ENCODE measurements at places on chromosomes 4 and X.

GRCh38 chr4:24274381-24274941 lies 309.9 kb downstream of the DHX15 start:
- DNase-seq: no peak

- no peak for DNase-seq
These were observed 980 bp downstream of the AP1S2 start for GRCh38 chrX:15853586-15854079.

- peak; percentile 82 for DNase-seq
These were observed 79.4 kb downstream of the SYNPO2 start for GRCh38 chr4:118968005-118968404.

- no peak for DNase-seq
These were observed 201.8 kb upstream of the GK2 start for GRCh38 chr4:79609817-79610216.

- DNase-seq: no peak
These were observed 179.6 kb upstream of the NOCT start for GRCh38 chr4:138835832-138836533.

DNA sequence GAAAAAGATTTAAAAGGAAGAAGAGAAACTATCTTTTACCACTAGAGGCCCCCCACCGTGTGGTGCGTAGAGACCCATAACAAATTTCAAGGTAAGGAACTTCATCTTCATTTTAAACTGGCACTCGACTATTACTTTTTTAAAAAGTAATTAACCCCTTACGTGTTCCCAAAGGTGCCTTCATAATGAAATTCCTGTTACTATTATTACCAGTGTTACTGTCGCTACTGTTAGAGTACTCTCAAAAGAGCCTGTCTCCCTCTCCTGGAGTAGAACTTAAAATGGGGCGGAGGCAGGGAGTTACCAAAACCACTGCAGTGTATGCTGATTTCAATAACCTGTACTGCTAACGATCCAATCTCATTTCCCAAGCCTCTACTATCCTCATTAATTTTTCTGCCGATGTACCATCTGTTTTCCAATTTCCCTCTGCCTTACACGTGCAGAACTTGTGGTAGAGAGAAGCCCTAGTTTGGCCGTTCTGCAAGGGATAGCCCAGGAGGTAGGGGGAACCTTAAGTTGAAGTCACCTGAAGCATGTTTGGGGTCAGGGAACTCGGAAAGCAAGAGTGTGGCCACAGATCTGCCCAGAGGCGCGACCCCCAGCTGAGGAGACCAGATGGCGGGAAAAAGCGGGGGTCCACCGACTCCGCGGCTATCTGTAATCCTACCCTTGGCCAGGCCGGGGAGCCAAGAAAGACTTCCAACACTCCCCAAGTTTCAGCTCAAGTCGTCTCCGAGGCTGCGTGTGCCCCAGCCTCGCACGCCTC lies 720 bp upstream of the STK26 start:
- DNase-seq: no peak

GRCh38 chrX:74450803-74451449 lies 29.6 kb downstream of the SLC16A2 start:
- DNase-seq: peak; percentile 40

GRCh38 chr4:2881431-2881830 lies 37.8 kb downstream of the ADD1 start:
- no peak for DNase-seq

- DNase-seq: no peak
These were observed 300.4 kb upstream of the BMP3 start for GRCh38 chr4:80730158-80730557.

GRCh38 chr4:1072830-1073446 lies 40.4 kb downstream of the RNF212 start:
- no peak for DNase-seq

DNA sequence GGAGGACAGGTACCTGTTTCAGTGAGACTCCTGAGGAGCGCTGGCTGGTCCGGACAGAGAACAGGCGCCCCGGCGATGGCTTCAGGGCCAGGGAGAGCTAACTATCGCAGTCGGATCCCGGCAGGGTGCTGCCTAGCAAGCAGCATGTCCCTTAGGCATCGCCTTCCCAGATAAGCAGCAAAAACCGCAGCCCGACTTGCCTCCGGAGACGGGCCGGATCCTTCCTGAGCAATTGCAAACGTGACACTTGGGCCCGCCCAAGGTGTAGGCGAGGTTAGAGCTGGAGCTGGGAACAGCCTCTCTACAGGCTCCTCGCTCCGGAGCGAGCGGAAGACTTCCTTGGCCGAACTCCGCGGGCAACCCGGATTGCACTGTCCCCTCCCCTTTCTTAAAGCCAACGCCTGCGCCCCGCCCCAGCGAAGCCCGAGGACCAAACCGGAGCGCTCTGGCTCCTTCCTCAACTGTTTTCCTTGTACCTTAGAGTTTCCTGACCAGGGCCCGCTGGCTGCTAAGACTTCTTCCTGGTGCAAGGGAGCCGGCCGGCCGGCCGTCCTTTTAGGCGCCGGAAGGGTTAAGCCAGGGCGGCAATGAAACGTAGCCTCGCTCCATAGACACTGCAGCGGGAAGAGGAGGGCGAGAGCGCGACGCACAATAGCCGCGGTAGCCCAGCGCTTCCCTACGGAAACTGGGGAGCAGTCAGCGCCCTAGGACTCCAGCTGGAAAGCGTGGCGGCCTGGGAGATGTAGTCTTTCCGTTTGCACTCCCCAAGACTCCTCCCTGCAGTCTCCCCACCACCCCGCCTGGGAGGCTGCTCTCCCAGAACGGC lies at the start of gene OPHN1:
TSS of gene OPHN1 (minus strand) at position 341 of the 826 bp plus-strand sequence. CDS start 475 bp downstream, outside the sequence.
- DNase-seq: peak; percentile 37

GRCh38 chr4:175068266-175068665 lies 150.1 kb downstream of the ADAM29 start:
- no peak for DNase-seq

- no peak for DNase-seq
These were observed 78.0 kb downstream of the ANOS1 start for GRCh38 chrX:8653956-8654355.

DNA sequence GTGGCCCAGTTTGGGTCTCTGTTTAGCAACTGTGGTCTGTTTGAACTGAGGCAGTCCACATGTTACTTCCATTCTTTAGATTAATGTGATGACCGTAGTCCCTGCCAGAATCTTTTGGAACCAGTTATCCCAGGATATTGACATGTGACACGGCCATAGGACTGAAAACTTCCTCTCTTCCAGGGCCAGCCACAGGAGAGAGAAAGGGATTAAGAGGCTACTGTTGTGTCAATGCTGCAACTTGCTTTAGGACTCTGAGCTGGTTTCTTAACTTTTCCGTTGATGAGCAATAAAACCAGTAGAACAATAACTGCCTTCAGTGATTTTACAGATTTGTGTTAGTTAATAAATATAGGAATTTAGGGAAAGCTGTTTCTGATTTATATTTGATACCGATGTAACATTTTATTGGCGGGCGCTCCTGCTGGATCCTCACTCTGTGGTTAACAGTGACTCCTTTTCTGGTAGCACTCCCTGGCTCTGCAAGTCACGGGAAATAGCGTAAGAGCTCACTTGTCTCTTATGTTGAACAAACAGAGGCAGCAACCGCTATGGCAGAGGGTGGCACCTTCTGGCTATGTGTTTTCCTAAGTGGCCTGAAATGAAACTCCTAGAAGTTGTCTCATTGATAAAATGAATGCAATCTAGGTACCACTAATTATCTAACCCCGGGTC lies 2.5 kb downstream of the TENM3 start:
- DNase-seq: no peak

DNA sequence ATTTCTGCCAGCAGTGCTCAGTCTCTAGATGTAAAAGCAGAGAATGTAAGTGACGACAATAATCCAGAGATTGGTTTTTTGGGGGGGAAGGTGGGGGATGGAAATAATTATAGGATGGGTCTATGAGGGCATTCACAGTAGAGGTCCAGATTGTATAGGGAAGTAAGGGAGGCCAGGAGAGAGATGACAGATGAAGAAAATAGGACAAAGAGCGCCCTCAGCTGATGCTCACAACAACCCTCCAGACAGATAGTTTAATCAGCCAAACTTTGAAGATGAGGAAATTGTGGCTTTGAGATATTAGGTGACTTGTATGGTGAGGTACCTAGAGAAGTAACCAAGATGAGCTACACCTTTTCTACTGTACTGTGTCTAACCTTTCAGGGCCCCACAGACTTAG lies 137.9 kb downstream of the MAGEB17 start:
- no peak for DNase-seq

- DNase-seq: no peak
These were observed at the start of gene NAP1L3 for GRCh38 chrX:93673056-93673868. Gene NAP1L3 (minus strand): TSS chrX:93673578. CDS start chrX:93673304, 274 bp downstream.

- DNase-seq: no peak
These were observed 17.4 kb downstream of the ZNF827 start for GRCh38 chr4:145921231-145921630.

DNA sequence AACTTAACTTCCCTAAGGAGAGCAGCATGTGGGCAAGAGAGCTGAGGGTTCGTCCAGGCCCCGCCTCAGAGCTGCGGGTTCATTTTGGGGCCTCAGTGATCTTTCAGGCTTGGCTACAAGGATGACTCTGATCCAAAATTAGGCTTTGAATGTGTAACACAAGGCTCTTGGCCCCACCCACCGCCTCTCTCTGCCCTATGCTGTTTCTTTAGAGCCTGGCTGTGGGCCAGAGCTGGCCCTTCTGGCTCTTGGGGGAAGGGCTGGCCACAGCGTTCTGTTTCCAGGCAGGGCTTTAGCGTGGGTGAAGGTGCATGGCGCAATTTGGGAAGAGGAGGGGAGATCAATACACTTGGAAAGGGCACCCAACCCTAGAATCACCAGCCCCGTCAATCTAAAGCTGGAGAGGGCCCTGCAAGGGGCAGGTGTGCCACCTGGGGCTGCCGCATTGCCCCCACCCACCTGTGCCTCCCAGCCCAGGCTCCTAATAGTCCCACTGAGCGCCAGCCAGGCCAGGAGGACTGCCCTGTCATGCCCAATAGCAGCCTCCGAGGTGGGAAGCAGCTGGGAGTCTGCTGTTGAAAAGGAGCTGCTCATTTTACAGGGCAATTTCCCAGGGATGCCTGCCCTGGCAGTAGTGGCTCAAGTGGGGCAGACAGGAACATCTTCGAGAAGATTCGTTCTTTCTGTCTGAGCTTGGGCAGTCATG lies 84.5 kb upstream of the MAML3 start:
- DNase-seq: peak; percentile 65

DNA sequence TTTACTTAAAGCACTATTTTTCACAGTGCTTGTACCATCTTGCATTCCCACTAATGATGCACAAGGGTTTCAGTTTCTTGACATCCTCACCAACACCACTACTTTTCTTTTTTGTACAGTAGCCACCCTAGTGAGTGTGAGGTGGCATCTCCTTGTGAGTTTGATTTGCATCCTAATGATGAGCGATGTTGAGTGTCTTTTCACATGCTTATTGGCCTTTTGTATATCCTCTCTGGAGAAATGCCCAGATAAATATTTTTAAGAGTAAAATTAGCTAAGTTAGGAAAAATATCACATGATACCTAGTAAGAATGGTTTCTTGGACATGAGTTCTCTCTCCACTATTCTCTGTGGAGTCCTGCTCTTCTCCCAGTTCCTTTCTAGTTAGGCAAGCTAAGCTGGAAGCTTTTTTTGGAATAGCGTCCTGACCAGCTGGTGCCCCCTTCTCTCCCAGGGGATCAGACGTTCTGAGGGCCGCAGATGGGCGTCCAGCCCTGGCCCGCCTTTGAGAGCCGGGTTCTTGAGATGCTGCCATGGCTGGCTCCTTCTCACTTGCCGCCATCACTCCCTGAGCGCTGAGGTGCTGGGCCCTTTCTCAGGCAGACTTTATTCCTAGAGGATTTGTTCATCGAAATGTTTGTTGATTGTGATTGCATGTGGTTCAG lies 132.1 kb downstream of the ARHGAP10 start:
- DNase-seq: no peak

GRCh38 chr4:52081216-52081615 lies 30.1 kb downstream of the SPATA18 start:
- DNase-seq: no peak

DNA sequence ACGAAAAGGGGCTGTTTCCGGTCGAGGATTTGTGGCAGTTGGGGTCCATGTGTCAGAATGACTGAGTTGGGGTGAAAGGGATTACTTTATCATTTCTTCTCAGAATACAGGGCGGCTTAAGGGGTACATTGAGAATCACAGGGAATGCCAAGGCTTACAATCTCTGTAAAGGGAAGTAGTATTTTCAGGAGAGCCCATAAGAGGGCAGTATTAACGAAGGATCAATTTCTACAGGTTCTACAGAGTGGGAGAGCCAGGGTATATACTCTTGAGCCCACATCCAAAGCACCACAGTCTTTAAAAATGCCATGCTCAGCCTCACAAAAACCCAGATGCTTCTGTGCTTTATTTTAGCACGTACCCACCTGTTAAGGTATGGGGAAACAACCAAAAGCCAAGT lies 67.7 kb upstream of the ZXDA start:
- DNase-seq: no peak

DNA sequence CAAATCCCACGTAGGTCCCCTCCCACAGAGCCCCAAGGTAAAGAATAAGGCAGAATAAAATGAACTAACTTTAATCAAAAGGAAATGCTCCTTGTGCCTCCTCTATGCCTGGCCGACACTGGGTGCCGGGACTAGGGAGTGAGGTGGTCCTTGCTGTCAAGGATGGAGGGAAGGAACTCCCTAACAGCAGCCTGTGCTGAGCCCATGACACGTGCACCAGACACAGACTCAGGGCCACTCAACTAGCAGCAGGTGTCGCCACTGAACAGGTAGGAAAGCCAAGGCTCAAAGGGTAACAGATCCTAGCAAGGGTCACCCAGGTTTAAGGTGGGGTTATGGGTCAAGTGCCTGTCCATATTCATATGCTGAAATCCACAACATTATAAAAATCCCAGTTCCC lies 29.2 kb downstream of the MSX1 start:
- no peak for DNase-seq

DNA sequence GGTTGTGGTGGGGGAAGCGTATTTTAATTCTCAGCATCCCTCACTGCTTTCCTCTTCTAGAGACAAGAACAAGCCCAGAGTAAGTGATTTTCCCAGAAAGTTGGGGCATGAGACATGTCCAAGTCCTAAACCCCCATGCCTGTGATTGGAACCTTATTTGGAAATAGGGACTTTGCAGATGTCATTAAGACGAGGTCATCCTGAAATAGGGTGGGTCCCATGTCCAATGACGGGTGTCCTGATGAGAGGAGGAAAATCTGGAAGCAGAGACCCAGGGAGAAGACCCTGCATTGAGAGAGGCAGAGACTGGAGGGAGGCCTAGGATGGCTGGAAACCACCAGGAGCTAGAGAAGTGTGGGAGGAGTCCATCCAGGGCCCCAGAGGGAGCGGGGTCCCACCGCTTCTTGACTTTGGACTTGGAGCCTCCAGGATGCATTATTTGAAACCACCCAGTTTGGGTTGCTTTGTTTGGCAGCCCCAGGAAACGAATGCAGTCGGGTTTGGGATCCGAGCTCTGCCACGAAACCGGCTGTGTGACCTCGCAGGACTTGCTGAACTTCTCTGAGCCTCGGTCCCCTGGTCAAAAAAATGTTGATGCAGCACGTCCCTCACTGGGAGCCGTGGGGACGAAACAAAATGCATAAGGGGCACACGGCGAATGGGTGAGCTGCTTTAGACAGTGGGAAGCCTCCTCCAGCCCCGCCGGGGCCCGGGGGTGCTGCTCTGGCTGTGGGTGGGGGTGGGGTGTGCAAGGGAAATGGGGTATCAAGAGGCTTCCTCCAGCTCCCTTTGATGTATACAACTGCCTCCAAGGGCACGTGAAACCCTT lies 113.9 kb downstream of the CPZ start:
- no peak for DNase-seq
